ENCODE measurements at places on chromosomes 5 and 9. TPM values are rescaled to one million over a fixed set of nuclear protein-coding genes. Genes with fewer than 3 reads are reported as not detected.
A peak's percentile ranks its signal among the peaks of the same experiment; 100 is the strongest.

DNA sequence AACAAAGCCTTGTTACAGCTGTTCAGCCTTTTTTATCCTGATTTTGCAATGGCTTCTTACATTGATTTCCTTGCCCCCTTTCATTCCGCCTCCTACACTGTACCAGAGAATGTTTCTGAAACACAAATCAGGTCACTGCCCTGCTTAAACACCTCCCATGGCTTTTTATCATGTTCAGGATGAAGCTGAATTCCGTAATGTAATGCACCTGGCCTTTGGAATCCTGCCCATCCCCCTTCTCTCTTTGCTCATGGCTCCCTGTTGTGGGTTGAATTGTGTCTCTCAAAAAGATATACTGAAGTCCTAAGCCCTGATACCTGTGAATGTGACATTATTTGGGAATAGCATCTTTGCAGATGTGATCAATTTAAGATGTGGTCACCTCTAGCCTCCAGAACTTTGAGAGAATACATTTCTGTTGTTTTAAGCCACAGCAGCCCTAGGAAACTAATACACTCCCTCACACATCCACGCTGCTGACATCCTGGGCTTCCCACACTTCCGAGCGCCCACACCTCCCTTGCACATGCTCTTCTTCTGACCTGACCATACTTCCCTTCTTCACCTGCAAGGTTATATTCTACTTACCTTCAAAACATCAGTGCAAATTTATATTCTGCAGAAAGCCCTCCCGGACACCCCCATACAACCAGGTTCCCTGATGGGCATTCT, 101.2 kb downstream of the DNAH5 start:
- DNase-seq = no peak

GRCh38 chr5:29263915-29264351, 1929.6 kb upstream of the CDH6 start:
- DNase-seq = no peak

DNA sequence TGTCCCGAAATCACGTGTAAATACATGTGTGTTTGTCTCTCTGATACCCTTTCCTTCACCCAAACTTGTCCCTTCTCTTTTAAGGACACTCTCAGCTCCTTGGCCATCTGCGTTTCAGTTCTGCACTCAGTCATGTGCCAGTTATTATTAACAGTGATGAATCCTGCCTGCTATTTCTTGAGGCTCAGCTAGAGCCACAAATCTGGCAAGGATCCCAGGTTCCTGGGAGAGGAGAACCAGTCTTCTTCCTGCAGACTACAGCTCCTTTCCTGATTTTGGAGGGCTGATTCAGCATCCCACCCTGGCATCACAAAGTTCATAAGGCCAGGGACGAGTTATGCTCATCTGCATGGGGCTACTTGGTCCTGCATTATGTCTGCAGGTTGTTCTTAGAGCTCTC, 5.6 kb downstream of the MAMDC2 start:
- DNase-seq = peak; percentile 84

Gene FAM81B
- 2.6 TPM for total RNA-seq

Gene IL11RA
- total RNA-seq = 20.3 TPM

Data from breast epithelium (tissue), 4 donors.